ENCODE measurements at places on chromosomes 12 and 14. TPM values are rescaled to one million over a fixed set of nuclear protein-coding genes. Genes with fewer than 3 reads are reported as not detected.

DNA sequence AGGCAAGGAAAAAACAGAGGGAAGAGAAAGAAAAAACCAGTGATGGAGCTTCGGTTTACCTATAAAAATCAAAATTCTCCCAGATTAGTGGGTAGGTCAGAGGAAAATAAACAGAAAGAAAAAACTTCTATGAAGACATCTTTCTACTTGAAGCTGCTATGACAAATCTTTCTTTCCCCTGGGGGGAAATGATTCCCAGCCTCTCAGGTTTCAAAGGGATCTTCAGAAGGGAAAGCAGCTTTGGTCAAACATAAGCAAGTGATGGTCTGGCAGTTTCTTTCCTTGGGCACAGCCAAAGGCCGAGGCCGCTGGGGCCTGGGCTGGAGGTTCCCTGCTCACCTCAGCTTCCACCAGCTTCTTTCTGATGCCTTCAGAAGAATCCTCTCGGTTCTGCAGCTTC, 104.5 kb downstream of the PRKAB1 start:
- DNase-seq = no peak

DNA sequence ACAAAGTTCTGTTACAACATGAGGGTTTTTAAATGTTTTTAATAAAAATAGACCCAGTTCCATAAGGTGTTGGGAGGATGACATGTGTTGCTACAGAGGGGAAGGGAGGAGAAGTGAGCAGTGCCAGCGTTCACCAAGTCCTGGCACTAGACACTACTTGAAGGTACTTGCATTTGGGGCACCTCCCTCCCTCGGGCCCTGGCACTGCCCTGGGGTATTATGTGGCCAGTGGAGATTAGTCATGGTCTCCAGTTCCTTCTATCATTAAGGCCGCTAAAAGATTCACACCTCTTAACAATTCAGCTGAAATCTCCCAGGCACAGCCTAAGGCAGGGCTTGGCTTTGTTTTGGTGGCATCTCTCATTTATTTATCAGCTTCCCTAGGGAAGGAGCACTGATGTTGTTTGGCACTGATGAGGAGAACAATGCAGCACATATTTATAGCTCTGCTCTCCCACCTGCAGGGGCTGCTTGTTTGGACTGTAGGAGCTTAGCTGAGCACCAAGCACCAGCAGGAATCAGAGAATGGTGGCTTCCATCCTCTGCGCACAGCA, 155.5 kb upstream of the NTF3 start:
- peak; percentile 37 for DNase-seq

- no peak for DNase-seq
These were observed 111.4 kb downstream of the DICER1 start for GRCh38 chr14:95045836-95046430.

Gene UNG
- 80.9 TPM for total RNA-seq

Gene PIANP
- total RNA-seq = not detected

GRCh38 chr14:34110531-34110930, 159.7 kb upstream of the EGLN3 start:
- DNase-seq = no peak

DNA sequence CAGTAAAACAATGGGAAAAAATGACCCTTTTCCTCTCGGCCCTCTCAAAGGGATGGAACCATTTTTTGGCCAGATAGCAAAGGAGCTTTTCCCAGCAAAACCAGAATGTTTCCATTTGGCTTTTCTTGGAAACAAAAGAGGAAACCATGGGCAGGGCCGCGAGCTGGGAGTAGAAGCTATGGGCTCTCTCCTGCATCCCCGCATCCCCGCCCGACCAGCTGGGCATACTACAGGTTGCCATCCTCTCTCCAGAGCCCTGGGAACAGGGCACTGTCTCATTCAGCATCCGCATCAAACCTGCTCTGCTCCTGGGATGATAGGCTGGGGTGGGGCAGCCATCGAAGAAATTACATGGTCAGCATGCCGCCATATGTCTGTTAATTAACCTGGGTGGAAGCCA, 20.9 kb downstream of the CD9 start:
- no peak for DNase-seq

Gene RPGRIP1
- total RNA-seq = not detected

DNA sequence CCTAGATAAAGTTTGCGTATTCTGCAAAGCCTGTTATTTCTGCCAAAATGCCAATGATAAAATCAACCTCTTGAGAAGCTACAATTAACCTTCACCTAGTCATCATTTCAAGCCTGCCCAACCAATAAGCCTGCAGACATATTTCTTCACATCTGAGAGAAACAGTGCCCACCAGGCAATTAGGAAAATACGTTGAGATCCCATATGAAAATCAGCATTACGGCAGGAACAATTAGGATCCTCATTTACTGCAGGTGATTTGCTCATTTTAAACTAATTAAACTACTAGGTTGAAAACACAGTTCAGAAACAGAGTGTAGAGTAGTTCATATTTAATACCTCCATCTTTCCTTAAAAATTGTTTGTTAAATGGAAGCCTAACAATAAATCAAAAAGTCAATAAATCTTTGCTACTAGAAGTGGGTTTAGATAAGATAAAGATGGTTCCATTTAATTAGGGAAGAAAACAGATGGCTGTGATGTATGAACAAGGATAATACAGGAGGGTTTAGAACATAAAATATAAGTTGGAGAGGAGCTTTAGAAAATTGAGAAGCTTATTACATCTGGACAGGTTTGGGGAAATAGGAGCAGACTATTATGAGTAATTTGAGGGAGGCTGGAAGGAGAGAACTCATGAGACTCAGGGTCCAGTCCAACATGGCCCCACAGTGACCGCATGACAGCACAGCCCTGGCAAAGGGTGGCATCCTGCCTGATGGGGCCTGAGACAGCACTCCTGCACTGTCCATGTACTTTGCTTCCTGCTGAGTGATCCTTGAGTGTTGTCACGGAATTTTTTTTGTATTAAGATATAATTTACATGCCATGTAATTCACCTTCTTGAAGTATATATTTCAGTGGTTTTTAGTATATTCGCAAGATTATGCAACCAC, 26.9 kb upstream of the PYGL start:
- DNase-seq = no peak

DNA sequence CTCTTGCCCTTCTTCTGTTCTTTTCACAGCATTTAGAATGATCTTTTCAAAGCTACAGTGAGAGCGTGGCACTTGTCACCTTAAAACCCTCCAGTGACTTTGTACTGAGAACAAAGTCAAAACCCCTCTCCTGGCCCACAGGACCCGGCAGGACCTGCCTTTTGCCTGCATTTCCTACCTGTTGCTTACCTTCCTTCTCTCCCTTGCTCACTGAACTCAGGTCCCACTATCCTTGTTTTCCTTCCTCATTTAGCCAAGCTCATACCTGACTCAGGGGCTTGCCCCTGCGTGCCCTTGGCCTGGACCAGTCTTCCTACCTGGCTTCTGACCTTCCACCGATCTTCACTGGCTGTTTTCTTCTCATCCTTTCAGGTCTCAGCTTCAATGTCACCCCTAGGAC, 112.3 kb upstream of the PRMT8 start:
- no peak for DNase-seq

GRCh38 chr12:22808860-22809259, 183.9 kb downstream of the ETNK1 start:
- DNase-seq = no peak

Gene ZNF385A
- 0.89 TPM for total RNA-seq

Gene KLRK1
- total RNA-seq = not detected

Gene SLC2A14
- total RNA-seq = not detected

DNA sequence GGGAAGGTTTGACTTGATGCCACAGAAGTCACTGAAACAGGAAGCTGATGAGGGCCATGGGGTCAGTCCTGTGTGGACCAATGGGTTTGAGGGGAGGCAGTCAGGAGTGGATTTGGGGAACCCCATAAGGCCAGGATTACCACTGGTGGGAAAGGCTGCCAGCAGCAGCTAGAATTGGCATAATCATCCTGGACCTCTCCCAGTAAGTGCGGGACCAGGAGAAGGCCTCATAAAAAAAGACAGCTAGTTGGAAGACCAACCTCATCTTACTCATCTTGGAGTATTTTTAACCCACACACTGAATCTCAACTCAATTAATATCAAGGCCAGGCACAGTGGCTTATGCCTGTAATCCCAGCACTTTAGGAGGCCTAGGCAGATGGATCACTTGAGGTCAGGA, 22.7 kb downstream of the TBX3 start:
- DNase-seq = peak; percentile 53

Gene SELPLG
- total RNA-seq = 2.5 TPM

- no peak for DNase-seq
These were observed 41.9 kb downstream of the KCNA1 start for GRCh38 chr12:4951601-4952000.

DNA sequence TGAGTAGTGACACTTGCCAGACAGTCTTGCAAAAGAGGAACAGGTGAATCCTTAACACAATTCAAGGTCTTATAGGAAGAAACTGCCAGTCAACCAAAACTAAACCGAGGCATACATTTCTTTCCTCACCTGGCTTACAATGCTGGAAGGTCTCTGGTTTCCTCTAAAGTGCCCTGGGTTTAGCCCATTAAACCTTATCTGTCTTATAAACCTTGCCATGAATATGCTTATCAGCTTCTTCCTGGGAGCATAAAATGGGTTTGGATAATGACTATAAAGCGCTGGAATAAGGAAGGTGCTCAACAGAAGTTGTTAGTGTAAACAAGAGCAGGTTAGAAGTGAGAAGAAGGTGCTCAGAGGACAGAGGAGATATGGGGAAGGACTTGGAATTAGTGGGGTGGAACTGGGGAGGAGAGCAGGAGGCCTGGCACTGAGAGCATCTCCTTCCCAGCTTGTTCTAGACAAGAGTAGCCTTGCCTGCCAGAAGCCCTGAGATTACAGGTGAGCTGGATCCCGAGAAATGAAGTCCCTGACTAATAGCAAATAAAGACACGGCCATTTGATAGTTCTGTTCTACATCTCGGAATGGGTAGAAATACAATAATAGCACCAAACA, 14.1 kb upstream of the GPRC5A start:
- DNase-seq = no peak

DNA sequence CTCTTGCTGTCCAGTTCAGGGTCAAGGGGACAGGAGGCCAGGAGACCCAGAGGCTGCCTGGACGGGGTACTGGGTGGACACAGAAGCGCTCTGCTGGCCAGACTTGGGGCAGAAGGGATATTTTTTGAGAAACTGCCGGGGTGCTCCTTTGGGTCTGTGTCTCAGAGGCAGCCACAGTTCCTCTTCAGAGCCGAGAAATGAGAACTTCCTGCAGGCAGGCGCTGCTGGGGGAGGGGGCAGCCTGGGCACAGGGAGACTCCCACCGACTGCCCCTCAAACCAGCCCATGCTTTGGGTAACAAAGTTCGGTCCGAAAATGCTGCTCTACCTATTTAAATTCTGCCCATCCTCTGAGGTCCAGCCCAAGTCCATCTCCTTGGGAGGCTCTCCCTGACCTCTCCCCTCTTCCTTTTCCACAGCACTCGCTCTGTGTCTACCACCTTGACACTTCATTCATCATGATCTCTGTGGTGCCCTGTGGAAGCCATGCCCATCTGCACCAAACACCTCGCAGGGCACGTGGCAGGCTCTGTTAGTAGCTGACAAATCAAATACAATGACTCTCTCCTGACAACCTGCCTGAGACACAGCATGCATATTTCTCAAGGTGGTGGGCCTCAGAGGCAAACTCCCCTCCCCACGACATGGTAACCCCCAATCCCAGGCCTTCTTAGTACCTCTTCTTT, 16.4 kb downstream of the HDAC7 start:
- no peak for DNase-seq

DNA sequence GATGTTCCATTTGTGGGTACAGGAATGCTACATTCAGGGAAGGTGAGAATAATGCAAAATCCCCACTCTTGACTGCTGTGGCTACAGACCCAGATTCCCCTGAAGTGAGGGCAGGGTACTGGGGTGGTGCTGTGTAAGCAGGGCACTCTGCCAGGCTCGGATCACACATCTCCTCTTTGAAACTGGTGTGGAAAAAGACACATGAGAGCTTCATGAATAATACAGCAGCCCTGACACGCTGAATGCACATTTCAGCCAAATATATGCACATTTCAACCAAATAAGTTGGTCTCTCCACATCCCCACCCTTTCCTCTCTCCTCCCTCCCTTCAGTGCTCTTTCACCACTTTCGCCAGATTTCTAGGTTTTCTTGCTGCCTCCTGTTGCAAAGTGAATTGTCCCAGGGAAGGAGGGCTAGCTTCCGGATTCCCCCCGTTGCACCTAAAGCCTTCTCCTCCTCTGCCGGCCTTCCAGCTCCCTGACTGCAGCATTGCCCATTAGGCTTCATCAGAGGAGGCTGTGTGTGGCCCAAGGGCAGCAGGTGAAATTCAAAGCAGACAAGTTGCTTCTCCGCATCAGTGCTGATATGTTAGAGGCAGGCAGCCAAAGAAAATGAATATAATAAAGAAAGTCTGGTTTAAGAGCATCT, 118.2 kb upstream of the TMCC3 start:
- DNase-seq = no peak

Gene PPP4R4
- 0.23 TPM for total RNA-seq

Gene CLEC1A
- 0.30 TPM for total RNA-seq

GRCh38 chr14:51490205-51490604, 161.5 kb upstream of the FRMD6 start:
- DNase-seq = no peak

Gene IFNG-AS1
- total RNA-seq = not detected

Gene NUDT4
- 53.3 TPM for total RNA-seq

GRCh38 chr12:110339184-110339952, 58.3 kb downstream of the ATP2A2 start:
- DNase-seq = no peak

- no peak for DNase-seq
These were observed 18.8 kb upstream of the P2RX4 start for GRCh38 chr12:121191151-121191550.

DNA sequence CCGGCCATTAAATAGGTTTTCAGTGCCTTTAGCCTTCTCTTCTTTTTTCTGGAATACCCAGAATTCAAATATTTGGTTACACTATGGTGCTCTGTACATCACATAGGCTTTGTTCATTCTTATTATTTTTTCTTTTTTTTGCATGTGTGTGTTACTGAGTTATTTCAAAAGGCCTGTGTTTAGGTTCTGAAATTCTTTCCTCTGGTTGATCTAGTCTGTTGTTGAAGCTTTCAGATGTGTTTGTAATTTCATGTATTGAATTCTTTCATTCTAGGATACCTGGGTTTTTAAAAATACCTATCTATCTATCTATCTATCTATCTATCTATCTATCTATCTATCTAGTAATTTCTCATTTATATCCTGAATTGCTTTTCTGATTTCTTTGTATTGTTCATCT, 66.9 kb downstream of the FBXO33 start:
- no peak for DNase-seq

GRCh38 chr14:101601606-101602465, 40.5 kb downstream of the DIO3 start:
- DNase-seq = no peak

Gene SIX1
- total RNA-seq = 4.1 TPM

- DNase-seq = no peak
These were observed 272.5 kb downstream of the C12orf50 start for GRCh38 chr12:87756721-87757120.

Gene CLEC2A
- total RNA-seq = not detected

DNA sequence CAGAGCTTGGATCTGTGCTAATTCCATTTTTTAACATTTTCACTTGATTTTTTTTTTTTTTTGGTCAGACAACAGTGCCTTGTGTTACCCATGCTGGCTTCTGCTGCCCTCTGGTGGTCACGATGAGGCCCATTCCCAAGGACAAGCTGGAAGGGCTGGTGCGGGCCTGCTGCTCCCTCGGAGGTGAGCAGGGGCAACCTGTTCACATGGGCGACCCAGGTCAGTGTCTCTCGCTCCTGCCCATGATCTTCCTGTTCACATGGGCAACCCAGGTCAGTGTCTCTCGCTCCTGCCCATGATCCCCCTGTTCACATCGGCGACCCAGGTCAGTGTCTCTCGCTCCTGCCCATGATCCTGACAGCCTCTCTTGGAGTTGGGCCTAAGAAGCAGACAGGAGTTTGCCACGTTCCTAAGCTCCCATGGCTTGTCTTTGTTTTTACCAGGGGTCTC, 59.4 kb downstream of the DGLUCY start:
- DNase-seq = peak; percentile 60

Gene OXA1L
- 47.3 TPM for total RNA-seq

All from MG63 (cell line).